ENCODE measurements at places on chromosomes 12 and 14.

- no peak for DNase-seq
These were observed 635.4 kb downstream of the VRK1 start for GRCh38 chr14:97432586-97432985.

- no peak for DNase-seq
These were observed 43.6 kb downstream of the TRPV4 start for GRCh38 chr12:109789526-109790048.

GRCh38 chr12:49264466-49264872, 413 bp upstream of the TUBA1C start:
- DNase-seq = no peak

- DNase-seq = no peak
These were observed 15.5 kb upstream of the CYP46A1 start for GRCh38 chr14:99668307-99669295.

- no peak for DNase-seq
These were observed 25.8 kb downstream of the NR1H4 start for GRCh38 chr12:100499416-100499815.

GRCh38 chr12:68749443-68749842, 3.5 kb downstream of the SLC35E3 start:
- no peak for DNase-seq

GRCh38 chr14:59359431-59360124, 105.6 kb downstream of the GPR135 start:
- DNase-seq = no peak

GRCh38 chr12:113477842-113478215, 6.2 kb upstream of the LHX5 start:
- DNase-seq = no peak

GRCh38 chr14:97491697-97492096, 694.5 kb downstream of the VRK1 start:
- DNase-seq = no peak

GRCh38 chr12:117533687-117534086, 172.3 kb upstream of the NOS1 start:
- no peak for DNase-seq

GRCh38 chr12:25249931-25250738, 594 bp downstream of the KRAS start:
- DNase-seq = peak; percentile 34

DNA sequence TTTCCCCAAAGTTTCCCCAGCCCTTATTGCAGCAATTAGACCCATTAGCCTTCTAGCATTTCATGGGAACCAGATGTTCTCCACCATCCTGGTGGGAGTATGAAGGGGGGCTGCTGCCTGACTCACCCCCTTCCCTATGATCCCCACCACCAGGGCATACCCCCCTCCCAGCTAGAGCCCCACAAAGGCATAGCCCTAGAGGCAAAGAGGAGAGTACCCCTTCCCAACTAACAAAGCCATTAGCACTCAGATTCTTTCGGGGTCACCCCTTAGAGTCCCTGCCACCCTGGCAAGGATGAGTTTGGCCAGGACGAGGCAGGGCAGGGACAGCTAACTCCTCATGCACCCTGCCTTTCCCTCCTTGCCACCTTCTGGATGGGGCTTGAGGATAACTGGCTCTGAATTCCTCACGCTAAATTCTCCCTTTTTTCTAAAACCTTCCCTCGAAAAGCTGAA, 9.2 kb downstream of the RARG start:
- no peak for DNase-seq

- no peak for DNase-seq
These were observed 26.2 kb upstream of the TUNAR start for GRCh38 chr14:95850429-95850828.

DNA sequence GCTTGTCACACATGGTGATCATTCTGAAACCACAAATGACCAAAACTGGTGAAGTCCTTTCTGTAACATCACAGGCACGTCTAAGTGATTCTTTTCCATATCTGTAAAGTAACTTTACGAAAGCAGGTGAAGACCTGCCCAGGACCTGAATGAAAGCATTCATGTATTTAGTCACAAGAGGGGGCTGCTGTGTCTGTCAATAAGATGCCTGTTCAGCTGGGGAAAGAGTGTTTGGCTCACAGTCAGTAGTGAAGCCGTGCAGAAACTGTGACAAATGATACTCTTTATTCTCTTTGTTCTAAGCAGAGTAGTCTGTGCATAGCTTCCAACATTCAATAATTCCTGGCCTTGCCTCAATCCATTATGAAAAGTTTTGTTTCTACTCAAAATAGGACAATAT, 373.5 kb upstream of the OR4E1 start:
- DNase-seq = peak; percentile 27

DNA sequence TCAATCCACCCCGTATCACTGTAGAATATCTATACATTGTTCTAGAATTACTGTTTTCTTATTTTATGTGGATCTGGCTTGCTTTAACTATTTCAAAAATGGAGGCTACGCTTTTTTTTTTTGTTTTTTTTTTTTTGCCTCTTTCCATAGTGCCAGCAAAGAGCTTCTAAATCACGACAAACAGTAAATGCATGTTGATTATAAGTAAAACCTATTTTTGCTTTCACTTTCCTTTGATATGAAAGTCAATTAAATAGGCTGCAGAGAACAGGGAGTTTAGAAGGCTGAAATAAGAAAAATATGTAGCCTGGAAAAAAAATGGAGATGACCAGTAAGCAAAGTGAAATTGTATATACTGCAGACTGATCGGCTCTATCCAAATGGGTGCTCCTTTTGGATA, 112.3 kb upstream of the AMIGO2 start:
- DNase-seq = no peak

DNA sequence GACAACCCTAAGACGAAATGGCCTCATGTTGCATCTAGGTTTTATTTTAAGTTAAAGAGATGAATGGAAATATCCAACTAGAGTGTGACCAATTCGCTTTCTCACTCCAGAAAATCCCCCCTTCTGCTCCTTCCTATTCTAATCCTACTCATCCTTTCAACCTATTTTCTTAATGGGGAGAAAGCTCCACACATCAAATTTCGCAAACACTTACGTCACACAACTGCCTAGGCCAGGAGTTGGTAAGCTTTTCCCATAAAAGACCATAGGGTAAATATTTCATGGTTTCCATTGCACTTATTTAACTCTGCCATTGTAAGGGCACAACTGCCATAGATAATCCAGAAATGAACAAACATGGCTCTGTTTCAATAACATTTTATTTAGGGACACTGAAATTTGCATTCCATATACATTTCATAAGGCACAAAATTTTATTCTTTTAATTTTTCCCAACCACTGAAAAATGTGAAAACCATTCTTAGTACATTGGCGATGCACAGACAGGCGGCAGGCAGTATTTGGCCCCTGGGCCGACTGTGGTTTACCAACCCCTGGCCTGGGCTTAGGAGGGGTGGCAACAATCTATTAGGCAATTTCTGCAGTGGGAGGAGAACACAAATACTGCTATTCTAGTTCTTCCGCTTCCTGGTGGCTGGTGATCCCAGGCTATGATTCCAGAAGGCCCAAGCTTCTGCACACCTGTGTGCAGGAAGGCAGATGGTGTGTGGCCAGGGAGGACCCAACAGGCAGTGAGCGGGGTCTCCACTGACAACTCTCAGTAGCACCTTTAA, 67.2 kb upstream of the FOXN3 start:
- no peak for DNase-seq

- peak; percentile 64 for DNase-seq
These were observed 98.4 kb downstream of the APAF1 start for GRCh38 chr12:98743362-98743953.

DNA sequence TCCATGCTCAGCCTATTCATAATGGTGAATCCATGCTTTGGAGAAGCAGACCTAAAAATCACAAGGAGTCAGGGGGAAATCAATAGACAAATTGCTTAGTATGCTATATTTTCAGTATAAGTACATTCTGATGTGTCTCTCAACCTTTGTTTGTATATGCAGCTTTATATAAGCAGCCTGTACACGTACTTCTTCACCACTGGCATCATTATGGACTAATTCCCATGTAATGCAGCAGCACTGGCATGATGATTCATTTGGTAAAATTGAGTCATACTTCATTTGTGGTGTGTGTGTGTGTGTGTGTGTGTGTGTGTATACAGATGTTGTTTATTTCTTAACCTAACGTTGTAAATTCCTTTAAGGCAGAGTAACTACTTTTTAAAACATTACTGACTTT, 10.9 kb downstream of the DCP1B start:
- no peak for DNase-seq

- peak; percentile 67 for DNase-seq
These were observed 46.7 kb downstream of the LRRC74A start for GRCh38 chr14:76872796-76873432.
